ENCODE measurements at places on chromosomes 12 and 14.

GRCh38 chr14:101442451-101442850, 118.8 kb upstream of the DIO3 start:
- DNase-seq, result no peak

DNA sequence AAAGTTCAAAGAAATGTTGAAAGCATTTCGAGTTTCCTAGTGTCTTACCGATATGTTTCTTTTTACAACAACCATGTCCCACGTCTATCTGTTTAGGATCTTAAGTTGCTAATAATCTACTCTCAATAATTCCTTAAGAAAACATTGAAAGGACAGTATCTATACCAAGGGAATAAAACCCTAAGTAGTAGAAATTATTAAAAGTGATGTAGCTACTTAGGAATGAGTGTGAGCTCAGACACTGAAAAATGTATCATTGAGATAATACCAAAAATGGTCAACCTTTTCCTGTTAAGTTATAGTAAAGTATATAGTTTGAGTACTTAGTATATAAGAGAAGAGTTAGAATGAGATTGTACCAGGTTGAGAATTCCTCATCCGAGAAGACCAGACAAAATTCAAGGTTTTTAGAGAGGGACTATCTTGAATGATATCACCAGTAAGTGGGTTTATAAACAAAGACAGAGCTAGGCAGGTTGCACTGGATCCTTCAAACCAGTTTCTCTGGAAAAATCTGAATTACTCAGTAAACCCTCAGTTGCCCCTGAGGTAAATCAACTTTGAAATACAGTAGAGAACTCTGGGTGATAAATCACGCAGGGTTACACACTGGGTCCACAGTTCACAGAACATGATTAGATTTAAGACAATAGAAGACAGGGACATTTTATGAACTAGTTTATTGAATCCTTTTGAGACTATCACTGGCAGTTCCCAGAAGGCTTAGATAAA, 96.8 kb downstream of the ERGIC2 start:
- DNase-seq, result no peak

DNA sequence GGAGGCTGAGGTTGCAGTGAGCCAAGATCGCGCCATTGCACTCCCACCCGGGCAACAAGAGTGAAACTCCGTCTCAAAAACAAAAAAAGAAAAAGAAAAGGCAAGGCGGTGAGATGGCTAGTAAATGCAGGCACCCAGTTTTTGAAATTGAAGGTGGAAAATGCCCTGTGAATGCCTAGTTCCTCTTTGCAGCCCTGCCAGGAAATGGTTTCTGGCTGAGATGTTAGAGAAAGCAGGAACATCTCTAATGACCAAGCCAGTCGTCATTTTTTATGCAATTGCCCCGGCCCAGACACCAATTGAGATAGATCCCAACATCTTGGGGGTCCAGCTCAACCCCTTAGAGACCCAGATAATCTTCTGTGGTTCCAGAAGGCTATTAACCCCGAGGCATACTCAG, 17.0 kb downstream of the SLC8A3 start:
- DNase-seq, result no peak

DNA sequence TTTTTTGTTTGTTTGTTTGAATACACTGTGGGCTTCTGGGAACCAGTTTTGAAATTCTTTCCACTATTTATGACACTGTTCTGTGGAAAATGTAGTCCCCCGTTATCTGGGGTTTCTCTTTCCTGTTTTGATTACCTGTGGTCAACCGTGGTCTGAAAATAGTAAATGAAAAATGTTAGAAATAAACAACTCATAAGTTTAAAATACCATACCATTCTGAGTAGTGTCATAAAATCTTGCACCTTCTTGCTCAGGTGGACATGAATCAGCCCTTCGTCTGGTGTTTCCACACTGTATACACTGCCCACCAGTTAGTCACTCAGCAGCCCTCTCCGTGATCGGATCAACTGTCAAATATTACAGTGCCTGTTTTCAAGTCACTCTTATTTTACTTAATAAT, 5.1 kb upstream of the PAPOLA start:
- DNase-seq, result no peak

DNA sequence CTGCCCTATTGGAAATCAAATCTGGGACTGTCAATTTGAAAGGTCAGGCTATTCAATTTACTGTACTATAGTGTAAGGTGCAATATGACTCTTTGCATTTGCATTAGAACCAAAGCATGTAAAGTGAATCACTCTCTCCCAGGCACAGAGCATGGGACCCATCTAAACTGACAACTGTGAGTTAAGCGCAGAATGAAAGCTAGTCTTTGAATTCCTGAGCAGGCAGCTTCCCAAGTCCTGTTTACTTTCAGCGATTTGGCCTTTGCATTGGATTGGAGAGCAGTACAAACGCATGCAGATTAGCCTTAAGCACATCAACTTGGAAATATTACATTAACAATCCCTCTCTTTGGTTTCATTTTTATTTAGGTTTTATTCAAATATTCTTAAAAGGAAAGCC, 74.6 kb downstream of the RERG start:
- no peak for DNase-seq

- DNase-seq, result no peak
Observed at GRCh38 chr14:91493169-91493568, 16.9 kb downstream of the PPP4R3A start.

- no peak for DNase-seq
Observed at GRCh38 chr12:57134949-57135348, 6.7 kb downstream of the LRP1 start.

- no peak for DNase-seq
Observed at GRCh38 chr12:91144053-91144452, 32.8 kb upstream of the LUM start.

- DNase-seq, result no peak
Observed at GRCh38 chr14:36021591-36022320, 154.8 kb downstream of the PTCSC3 start.

GRCh38 chr12:91852634-91853033, 293.0 kb downstream of the BTG1 start:
- no peak for DNase-seq

GRCh38 chr12:48882315-48882687, 16.6 kb upstream of the RND1 start:
- no peak for DNase-seq
